ELR (cell line): ENCODE measurements at places on chromosomes 5 and 9.

DNA sequence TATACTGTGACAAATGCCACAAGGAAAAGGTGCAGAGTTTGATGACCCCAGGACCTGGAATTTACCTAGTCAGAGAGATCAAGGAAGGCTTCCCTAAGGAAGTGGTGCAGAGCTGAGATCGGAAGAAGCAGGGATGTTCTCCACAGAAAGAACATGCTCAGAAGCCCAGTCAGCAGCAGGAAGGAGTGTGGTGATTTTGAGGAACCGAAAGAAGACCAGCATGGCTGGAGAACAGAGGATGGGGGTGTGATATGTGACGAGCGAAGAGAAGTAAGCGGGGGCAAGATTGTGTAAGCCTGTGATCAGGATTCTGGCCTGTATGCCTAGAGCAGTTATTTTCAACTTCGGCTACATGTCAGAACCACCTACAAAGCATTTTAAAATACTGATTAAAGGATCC lies 18.7 kb upstream of the PIK3R1 start:
- DNase-seq: no peak

DNA sequence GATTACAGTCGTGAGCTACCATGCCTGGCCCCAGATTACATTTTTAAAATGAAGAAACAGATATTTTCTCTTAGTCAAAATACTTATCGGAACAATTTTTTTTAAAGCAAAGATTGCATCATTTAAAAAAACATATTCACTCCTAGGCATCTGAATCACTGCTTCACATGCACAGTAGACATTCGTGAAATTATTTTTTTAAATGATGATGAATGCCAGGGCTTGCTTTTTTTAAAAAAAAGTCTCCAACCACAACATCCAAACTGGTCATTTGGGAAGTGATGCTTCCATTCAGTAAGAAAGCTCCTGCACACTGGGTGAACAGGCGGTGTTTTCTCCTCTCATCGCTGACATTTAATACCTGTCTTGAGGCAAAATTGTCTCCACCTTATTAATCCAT lies 223.0 kb upstream of the DMRT1 start:
- DNase-seq: peak; percentile 26

DNA sequence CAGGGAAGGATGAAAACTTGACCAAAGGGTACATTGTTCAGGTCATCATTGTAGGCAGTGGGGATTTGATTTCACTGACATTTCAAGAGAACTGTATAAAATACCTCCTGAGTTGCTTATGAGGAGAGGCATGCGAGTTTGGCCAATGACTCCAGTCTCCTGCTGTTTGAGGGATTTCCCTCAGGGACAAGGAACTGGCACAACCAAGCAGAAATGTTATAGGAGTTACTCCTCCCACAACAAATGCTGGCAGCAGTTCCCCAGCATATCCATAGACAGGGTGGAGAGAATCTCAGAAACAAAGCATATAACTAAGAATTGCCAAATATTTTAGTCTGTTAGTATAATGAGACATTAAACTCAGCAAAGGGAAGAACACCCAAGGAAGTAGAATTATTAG lies 47.2 kb upstream of the FBXL7 start:
- DNase-seq: no peak

DNA sequence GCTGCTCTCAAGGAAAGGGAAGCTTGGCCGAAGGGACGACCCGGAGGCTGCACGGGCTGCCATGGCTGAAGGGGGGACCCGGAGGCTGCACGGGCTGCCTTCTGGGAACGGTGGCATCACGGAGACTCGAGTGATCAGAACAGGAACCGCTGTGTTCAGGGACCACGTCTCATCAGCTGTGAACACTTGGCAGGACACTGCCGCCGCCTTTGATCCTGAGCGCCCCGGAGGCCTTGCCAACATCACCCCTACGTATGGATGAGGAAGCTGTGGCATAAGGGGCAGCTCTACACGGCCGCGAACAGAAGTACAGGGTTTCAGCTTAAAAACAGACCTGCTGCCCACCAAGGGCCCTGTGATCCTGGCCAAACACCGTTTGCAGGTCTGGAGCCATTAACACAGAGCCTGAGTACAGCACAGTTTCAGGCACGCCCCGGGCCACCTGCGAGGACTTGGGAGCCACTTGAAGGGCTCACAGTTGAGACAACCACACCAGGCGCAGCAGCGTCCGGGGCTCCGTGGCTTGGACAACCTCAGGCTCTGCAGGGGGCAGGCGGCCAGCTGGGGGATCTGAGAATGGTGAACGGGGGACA lies 23.9 kb upstream of the TERT start:
- DNase-seq: no peak

- no peak for DNase-seq
These were observed 409.8 kb downstream of the MAN2A1 start for GRCh38 chr5:110099572-110099971.

GRCh38 chr5:54831233-54831632 lies 154.2 kb downstream of the ESM1 start:
- DNase-seq: no peak

DNA sequence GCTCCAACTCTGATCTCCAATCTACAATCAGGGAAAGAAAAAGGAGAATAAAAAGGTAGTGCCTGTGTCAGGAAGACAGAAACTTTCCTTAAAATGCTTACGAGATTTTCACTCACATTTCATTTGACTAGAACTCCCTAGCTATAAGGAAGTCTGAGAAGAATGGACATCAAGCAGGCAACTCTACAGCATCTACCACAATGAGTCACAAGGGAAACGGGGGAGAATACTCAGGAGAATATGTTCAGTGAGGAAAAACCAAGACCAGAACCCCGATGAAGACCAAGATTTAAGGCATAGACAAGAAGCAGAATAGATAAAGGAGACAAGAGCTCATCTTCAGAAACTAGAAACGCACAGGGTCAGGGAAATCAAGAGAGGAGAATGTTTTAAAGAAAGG lies 9.0 kb upstream of the SETD9 start:
- DNase-seq: peak; percentile 56

GRCh38 chr9:27293996-27294395 lies 3.0 kb downstream of the EQTN start:
- DNase-seq: no peak

GRCh38 chr5:181140766-181141165 lies 6.6 kb upstream of the OR2V2 start:
- DNase-seq: no peak

DNA sequence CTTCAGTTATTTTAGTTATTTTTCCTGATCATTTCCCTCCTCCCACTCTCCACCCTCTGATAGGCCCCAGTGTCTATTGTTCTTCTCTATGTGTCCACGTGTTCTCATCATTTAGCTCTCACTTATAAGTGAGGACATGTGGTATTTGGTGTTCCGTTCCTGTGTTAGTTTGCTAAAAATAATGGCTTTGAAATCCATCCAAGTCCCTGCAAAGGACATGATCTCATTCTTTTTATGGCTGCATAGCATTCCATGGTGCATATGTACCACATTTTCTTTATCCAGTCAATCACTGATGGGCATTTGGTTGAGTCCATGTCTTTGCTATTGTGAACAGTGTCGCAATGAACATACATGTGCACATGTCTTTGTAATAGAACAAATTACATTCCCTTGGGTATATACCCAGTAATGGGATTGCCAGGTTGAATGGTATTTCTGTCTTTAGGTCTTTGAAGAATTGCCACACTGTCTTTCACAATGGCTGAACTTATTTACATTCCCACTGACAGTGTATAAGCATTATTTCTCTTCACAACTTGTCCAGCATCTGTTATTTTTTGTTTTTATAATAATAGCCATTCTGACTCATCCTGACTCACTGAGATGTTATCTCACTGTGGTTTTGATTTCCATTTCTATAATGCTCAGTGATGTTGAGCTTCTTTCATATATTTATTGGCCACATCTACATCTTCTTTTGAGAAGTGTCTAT lies 17.2 kb upstream of the DIRAS2 start:
- peak; percentile 58 for DNase-seq

GRCh38 chr5:138748630-138749081 lies 4.6 kb upstream of the CTNNA1 start:
- DNase-seq: peak; percentile 27

GRCh38 chr9:68697851-68698250 lies 7.2 kb upstream of the PIP5K1B start:
- no peak for DNase-seq

DNA sequence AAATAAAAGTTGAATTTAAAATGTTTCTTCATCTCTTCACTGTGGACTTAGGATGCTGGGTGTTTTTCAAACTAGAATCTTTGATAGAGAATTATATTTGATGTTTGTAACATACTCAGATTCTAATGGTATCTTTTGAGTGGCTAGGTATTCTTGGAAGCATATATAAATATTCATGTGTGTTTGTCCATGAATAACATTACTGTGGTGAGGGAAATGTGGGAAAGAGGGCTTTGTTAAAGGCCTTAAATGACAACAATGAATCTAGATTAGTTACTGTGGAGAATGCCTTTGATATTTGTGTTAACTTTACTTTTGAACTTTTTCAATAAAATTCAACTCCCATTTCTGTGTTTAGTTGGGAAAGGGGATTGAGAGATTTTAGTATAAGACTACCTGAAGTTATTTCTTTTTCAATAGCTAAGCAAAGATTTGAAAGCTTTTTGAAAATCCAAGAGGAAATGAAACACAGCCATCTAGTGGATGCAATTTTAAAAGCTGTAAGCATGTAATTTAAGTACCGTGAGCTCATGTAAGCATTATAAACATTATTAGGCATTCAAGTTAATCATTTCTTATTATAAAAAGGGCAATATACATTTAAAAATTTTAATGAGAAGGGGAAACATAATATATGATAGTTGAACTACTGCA lies 69.6 kb downstream of the CCDC171 start:
- DNase-seq: peak; percentile 31

GRCh38 chr5:126139773-126140172 lies 283.4 kb upstream of the GRAMD2B start:
- peak; percentile 1 for DNase-seq

DNA sequence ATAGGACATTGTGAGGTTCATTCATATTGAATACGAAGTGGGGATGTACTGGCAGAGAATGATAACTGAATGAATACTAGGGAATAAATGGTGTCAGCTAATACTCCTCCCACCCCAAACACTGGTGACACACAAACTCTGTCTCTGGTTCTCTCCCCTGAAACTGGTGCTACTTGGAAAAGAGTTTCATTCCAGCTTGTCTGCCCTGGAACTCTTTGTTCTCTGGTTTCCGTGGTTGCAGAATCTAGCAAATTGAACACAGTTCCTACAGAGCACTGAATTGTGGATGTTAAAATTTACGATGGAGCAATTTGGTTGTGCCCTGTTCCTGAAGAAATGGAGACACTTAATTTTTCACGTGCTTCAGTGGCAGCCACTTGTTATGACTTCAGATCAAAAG lies 181.7 kb downstream of the KCTD16 start:
- DNase-seq: no peak

GRCh38 chr5:110865400-110866094 lies 126.7 kb downstream of the SLC25A46 start:
- DNase-seq: peak; percentile 52

GRCh38 chr5:77991084-77991483 lies 214.9 kb upstream of the TBCA start:
- no peak for DNase-seq

GRCh38 chr5:1101961-1102713 lies 9.7 kb downstream of the SLC12A7 start:
- no peak for DNase-seq

DNA sequence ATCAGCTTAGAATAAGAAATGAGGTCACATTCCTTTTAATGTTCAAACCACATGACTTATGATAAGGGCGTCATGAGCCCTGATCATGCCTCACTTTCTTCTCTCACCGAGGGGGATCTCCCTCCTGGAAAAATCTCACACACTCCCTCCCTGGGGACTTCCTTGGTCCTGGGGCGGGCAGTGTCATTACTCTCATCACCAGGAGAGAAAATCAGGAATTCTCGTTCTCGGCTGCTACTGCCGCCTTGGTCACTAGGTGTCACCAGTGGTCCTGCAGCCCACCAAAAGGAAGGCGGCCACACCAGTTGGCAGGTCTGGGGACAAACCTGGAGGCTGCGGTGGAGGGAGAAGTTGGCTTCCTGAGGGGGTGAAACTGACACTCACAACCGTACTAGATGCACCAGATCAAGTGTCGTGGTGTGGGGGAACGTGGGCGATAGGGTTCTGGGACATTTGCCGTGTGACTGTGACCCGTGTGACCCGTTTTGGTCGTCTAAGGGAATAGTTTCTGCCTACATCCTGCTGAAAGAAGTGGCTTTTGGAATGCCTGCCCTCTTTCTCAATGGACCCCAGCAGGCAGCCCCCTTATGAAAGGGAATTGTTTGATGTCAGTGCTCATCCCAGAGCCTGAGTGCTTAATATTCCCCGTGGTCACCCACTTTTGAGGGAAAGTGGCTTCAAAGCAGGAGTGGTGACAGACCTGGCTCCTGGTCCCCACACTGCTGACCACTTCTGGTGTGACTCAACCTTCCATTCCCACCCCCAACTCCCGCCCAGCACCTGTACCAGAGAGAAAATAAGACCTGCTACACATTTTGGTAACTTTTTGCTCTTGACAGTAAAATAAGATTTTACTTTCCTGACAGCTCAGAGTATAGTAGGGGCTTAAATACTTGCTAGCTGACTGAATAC lies 63.2 kb downstream of the ACER2 start:
- peak; percentile 69 for DNase-seq

GRCh38 chr5:52580921-52581320 lies 206.8 kb upstream of the ITGA1 start:
- DNase-seq: peak; percentile 57

DNA sequence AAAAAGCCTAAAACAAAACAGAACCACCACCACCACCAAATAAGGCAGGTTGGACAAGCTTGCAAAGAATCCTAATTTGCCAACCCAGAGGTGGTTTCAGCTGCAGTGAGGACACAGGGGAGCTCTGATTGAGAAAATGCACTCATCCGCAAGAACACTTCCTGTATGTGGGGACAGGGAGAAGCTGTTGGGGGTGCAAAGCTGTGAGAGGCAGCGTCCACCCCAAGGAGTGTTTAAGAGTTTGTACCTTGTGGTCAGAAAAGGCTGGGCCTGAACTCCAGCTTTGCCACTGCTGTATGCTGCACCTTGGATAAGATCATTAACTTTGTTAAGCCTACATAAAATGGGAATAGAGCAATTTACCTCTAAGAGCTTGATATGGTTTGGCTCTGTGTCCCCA lies 511.7 kb downstream of the BNC2 start:
- no peak for DNase-seq

DNA sequence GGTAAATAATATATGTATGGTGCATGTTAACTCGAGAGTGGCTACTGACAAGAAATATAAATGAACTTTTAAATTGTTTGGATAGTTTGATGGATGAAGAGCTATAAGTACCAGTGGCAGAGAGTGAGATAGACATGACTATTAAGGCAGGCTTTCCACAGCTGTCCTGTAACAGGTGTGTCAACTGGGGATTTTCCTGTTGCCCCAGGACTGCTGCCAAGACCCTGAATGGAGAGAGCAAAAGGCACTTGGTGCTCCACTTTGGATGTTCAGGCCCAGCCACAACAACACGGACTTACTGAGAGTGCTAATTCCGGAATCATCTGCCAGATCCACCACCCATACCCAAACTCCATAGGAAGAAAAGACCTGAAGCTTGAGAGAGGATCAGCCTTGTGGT lies 215.1 kb downstream of the SEC61B start:
- no peak for DNase-seq

- DNase-seq: no peak
These were observed 73.3 kb upstream of the TBCA start for GRCh38 chr5:77849308-77849900.
